ENCODE measurements at places on chromosomes 7 and 10. TPM values are rescaled to one million over a fixed set of nuclear protein-coding genes. Genes with fewer than 3 reads are reported as not detected.

The GDF2 gene
- not detected for total RNA-seq

The GRID2IP gene
- total RNA-seq: not detected

The KCND2 gene
- 16.1 TPM for total RNA-seq

The SPDYE5 gene
- not detected for total RNA-seq

The IFIT1 gene
- total RNA-seq: 70.8 TPM

The CWF19L1 gene
- total RNA-seq: 36.3 TPM

The ZNF92 gene
- total RNA-seq: 9.9 TPM

The CACNB2 gene
- 1.3 TPM for total RNA-seq

The ANKRD22 gene
- total RNA-seq: not detected

The CDHR1 gene
- total RNA-seq: 0.43 TPM

The RAMP3 gene
- total RNA-seq: not detected

The ZPBP gene
- total RNA-seq: not detected

The PLCE1 gene
- 0.32 TPM for total RNA-seq

The AP5Z1 gene
- 59.6 TPM for total RNA-seq

The CDH23 gene
- total RNA-seq: under 0.01 TPM

The EN2 gene
- total RNA-seq: not detected

The SCD gene
- total RNA-seq: 819 TPM

The SUN3 gene
- total RNA-seq: not detected

The FXYD4 gene
- not detected for total RNA-seq

The ACTL6B gene
- not detected for total RNA-seq

The FKBP6 gene
- not detected for total RNA-seq
